CD4-positive, alpha-beta T cell treated with Interleukin-17A for 1 hour (primary cell): ENCODE measurements at places on chromosomes 5 and 9.

DNA sequence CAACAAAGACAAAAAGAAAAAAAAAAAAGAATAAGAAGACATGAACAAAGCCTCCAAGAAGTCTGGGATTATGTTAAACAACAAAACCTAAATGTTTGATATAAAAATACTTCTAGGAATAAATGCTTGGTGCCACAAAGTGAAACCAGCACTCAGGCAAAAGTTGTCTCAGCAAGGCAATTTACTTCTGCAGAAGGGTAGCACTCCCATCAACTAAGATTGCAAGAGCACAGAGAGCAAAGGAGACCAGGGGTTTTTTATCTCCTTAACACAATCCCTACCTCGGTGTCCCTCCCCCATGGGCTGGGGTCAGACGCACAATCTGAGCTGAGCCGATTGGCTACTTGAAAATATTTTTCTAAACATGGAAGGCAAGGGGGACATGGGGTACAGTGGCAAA lies 381.3 kb upstream of the SLC24A2 start:
- DNase-seq = no peak

DNA sequence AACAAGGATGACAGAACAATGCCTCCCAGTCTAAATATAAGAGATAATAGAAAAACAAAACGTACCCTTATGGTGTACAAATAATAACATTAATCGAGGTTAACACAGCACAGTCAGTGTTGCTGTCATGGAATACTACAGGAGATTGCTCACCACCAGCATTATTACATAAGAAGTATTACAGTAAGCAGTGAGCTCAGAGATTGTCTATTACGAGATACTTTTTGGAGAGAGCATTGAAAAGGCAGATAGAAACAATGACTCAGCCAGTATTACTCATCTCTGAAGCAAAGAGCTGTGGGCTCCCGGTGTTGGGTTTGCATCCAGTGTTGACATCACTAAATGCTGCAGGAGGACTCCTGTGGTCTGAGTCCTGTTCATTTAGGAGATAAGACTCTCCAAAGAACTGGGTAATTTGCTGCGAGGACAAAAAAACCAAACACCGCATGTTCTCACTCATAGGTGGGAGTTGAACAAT lies 191.9 kb upstream of the SEMA6A start:
- no peak for DNase-seq

- peak; percentile 78 for DNase-seq
These were observed at the start of gene B4GALT7 for GRCh38 chr5:177599731-177600507. Gene B4GALT7 (plus strand): TSS chr5:177600132. CDS start chr5:177600211, 79 bp downstream.

DNA sequence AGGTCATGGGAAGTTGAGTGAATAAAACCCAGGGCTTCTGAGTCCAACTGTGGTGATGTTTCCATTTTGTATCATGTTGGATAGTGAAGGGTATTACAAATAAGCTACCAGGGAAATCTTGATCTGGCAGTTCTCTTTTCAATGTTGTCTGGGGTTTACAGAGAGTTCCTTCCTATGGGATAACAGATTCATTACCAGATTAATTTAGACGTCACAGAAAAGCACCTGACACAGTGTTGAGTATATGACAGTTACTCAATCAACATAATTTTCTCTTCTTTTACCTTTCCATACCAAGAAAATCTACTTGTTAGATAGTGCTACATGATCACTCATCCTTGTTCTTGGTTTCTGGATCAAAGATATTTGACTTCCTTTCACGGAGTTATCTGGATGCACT lies 270.9 kb downstream of the ACTL7B start:
- no peak for DNase-seq

GRCh38 chr9:4762886-4763541 lies 22.0 kb upstream of the AK3 start:
- DNase-seq = no peak
